Stimulated activated CD4-positive, alpha-beta T cell treated with anti-CD3 and anti-CD28 coated beads, Interleukin-1b, Interleukin-23, amount 100 ng/mL, for 48 hours (primary cell): ENCODE measurements at places on chromosomes 2 and 18.

- no peak for DNase-seq
Measured at GRCh38 chr2:24774373-24774772, 18.8 kb downstream of the PTRHD1 start.

DNA sequence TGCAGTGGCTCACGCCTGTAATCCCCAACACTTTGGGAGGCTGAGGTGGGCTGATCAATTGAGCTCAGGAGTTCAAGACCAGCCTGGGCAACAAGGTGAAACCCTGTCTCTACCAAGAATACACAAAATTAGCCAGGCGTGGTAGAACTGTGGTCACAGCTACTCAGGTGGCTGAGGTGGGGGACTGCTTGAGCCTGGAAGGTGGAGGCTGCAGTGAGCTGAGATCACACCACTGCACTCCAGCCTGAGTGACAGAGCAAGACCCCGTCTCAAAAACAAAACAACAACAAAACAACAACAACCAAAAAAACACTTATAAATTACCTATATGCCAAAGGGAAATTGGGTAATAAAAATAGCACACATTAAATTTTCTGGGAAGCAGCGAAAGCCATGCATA, 141.6 kb downstream of the HDAC4 start:
- DNase-seq = no peak

DNA sequence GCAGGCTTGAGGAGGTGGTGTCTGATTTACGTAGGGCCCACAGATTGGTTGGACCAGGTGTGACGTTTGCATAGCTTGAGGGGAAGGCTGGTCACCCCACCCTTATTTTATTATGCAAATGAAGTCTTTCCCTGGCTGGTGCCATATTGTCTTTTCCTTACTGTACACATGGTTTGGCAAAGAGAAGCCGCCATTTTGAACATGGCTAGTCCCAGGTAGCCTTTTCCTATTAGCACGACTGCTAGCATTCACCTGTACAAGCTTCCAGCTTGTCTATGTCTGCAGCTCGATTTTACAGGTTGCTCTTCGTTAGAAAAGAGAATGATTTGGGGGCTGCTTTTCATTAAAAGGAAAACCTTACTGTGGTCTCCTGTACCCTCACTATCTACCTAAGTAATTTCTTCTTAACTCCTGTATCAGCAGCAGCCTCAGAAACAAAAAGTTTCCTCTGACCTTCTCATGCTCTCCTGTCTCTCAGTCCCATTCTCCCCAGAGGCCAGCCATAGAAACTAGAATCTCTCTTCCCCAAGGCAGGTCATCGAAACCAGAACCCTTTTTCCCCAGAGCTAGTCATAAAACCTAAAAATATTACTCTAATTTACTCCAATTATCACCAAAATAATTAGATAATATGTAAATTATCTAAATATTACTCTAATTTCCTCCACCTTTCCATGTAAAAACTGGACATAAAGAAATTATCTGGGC, 151.8 kb downstream of the B3GNT2 start:
- DNase-seq = no peak

- DNase-seq = no peak
Measured at GRCh38 chr18:73679941-73680712, 467.5 kb downstream of the FBXO15 start.

- no peak for DNase-seq
Measured at GRCh38 chr2:224160917-224161316, 121.8 kb upstream of the SERPINE2 start.

DNA sequence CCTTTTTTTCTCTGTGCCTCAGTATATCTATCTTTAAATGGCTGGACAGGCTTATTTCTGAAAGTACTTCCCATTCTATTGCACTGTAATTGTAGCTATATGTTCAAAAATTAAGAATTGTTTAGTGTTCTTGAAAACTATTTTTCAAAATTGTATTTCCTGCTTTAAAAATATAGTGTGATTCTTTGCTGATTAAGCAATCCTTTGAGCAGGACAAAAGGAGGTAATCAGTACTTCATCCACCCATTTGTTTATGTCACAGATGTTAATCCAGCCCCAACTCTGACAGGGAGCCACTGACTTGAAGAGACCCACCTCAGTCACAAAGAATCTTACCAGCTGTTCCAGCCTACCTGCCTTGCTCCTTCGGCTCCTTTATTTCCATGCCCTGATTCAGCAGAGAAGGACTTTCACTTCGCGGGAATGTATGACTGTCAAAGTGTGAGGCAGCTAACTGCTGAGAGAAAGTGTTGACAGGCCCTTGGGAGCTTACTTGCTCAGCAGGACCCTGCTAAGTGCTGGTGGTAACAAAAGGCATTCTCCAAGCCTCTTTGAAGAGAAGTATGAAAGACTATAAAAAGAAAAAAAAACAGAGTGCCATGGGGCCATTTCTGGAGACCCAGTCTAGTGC, 393.3 kb upstream of the CYRIA start:
- no peak for DNase-seq

- no peak for DNase-seq
Measured at GRCh38 chr2:129673234-129673633, 306.2 kb upstream of the RAB6C start.

- no peak for DNase-seq
Measured at GRCh38 chr2:64792995-64793639, 139.4 kb upstream of the SERTAD2 start.

DNA sequence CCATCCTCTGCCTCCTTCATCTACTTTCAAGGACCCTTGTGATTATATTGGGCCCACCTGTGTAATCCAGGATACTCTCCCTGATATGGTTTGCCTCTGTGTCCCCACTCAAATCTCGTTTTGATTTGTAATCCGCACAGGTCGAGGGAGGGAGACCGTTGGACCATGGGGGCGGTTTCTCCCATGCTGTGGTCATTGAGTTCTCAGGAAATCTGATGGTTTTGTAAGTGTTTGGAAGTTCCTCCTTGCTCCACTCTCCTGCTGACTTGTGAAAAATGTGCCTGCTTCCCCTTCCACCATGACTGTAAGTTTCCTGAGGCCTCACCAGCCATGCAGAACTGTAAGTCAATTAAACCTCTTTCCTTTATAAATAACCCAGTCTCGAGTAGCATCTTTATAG, 42.0 kb upstream of the EML6 start:
- DNase-seq = no peak

DNA sequence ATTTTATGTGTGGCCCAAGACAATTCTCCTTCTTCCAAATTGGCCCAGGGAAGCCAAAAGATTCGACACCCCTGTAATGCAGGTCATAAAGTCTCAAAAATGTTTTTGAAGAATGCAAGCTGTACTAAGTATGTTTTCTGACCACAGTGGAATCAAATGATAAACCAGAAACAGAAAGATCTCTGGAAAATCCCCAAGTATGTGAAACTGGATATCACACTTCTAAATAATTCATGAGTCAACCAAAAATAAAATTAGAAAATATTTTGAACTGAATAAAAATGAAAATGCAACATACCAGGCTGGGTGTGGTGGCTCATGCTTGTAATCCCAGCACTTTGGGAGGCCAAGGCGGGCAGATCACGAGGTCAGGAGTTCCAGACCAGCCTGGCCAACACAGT, 34.1 kb upstream of the UBE2F start:
- no peak for DNase-seq

DNA sequence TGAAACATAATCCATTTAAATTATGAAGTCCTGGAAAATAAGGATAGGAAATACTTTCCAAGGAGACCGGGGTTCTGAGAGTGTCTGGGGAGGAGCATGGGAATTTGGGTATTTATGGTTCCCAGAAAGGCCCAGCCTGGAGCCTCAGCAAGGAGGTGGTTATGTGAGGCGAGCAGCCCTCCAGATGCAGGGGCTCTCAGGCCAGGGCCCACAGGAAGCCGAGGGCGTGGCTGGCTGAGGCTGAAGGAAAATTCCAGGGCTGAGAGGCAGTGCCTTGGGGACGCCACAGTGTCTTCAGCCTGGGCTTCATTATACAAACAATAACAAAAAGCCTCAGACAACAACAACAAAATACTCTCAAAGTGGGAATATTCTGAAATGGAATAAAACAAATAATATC, 86.9 kb upstream of the SERPINE2 start:
- no peak for DNase-seq

DNA sequence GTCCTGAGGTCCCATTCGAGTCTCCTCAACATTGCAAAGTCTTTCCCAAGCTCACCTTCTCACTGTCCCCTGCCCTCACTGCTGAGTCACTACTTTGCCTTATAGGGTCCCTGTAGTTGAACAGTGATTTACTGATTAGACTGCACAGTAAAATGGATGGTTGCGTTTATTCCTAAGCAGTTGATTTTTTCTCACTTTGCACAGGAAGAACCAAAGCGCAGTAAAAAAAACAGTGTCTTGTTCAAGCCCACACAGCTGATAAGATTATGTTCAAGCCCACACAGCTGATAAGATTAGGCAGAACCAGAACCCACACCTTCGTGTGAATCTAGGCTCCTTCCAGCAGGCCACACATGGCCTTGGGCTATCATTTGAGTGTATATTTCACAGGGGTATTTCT, 215.3 kb upstream of the COPS8 start:
- no peak for DNase-seq

- DNase-seq = no peak
Measured at GRCh38 chr2:54090521-54091117, 24.8 kb upstream of the ACYP2 start.

DNA sequence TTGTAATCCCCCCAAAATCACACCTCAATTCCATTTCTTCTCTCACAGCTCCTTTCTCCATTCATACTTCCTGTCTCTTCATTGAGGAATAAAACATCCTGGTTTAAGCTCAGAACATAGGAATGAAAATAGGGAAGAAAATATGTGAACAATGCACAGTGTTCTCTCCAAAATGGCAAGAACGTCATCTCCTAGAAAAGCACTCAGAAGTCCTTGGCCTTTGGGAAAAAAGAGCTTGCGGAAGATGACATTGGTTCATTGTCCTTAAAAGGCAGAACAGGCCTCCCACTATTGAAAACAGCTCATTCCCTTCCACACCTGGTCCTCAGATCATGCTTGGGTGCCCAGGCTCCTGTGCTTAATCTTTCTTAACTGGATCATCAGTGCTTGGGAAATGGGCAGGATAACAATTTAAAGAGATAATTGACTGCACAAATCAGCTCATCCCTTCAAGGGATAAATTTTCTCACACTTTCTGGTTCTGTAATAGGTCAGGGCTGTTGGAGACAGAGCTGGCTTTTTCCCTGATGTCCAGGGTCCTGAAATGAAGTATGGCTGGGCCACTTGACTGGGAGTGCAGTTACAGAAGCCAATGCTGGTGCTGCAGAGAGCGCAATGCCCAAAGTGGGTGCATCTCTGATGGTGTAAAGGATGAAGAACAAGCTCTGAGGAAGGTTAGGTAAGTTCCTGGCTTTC, 69.2 kb downstream of the MARCHF4 start:
- no peak for DNase-seq

DNA sequence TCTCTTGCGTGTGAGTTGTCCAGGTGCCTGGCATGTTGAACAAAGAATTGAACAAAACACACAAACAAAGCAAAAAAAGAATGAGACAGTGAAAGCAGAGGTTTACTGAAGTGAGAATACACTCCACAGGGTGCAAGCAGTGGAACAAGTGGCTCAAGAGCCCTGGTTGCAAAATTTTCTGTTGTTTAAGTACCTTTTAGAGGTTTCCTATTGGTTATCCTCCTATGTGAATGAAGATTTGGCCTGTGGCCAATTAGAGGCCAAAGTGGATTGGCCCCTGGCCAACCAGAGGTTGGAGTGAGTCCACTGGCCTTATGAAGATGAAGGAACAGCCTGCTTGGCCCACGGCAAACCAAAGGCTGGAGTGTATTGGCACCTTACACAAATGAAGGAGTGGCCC, 1188.5 kb upstream of the NRXN1 start:
- no peak for DNase-seq

- DNase-seq = peak; percentile 23
Measured at GRCh38 chr2:86482034-86482433, 40.9 kb downstream of the KDM3A start.

- no peak for DNase-seq
Measured at GRCh38 chr18:57806201-57806977, 3.3 kb upstream of the ATP8B1 start.

GRCh38 chr2:144339048-144339447, 180.9 kb downstream of the ZEB2 start:
- no peak for DNase-seq

GRCh38 chr2:229429589-229429988, 158.5 kb upstream of the PID1 start:
- DNase-seq = no peak

DNA sequence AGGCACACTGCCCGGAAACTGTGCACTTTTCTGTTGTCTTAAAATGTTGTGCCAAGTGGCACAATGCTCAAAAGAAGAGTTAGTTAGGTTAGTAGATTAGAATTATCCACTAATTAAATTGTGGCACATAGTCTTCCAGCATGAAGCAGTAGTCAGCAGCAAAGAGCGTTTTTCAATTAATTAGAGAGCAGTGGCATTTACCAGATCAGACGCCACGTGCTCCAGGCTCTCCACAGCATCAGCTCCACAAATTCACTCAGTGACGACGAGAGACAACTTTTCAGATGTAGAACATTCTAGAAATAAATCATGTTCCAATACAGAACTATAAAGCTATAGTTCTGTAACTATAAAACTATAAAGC, 16.4 kb upstream of the RTTN start:
- DNase-seq = no peak

DNA sequence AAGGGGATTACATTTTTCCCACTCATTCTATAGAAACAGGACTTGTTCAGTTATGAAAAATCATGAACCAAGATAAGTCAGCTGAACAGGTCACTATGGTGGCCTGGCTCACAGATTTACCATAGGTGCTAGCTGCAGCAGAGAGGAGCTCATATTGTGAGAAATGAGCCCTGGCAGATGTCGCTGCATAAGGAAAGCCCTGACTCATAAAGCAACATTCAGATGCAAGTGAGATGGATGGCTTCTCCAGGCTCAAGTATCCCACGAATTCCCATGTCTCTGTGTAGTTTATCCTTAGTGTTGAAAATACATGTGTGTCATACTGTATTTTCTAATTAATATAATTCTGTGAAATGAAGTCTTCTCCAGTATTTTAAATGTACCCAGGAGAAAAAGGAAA, 115.0 kb upstream of the LHCGR start:
- no peak for DNase-seq
